Right ventricle myocardium inferior (tissue), 1 donor: ENCODE measurements at places on chromosomes 1 and 21. TPM values are rescaled to one million over a fixed set of nuclear protein-coding genes. Genes with fewer than 3 reads are reported as not detected.
A peak's percentile ranks its signal among the peaks of the same experiment; 100 is the strongest.

DNA sequence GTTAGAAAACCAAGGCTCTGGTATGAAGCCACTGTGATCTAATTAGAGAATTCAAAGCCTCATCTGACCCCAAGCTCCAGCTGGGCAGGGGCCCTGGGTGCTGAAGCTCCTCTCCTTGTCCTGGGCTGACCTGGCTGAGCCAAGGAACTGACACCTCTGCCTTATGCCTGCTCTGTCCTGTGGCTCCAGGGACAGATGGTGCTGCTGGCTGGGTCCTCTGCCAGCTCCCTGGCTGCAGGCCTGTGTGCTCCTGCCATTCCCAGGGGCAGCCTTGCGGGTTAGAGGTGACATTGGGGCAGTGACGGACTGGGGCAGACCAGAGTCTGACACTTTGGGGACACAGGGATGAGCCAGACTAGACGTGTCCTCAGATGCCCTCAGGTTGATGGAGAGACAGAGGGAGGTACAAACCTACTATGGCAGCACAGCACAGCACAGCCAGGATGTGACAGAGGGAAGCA lies 11.8 kb downstream of the ACOT11 start:
- peak; percentile 85 for DNase-seq

- DNase-seq = no peak
Measured at GRCh38 chr1:183048087-183049085, 25.2 kb downstream of the LAMC1 start.

- DNase-seq = no peak
Measured at GRCh38 chr1:44405798-44406736, 1.0 kb downstream of the RNF220 start.

- no peak for DNase-seq
Measured at GRCh38 chr1:179883745-179884138, 1.7 kb downstream of the TOR1AIP1 start.

DNA sequence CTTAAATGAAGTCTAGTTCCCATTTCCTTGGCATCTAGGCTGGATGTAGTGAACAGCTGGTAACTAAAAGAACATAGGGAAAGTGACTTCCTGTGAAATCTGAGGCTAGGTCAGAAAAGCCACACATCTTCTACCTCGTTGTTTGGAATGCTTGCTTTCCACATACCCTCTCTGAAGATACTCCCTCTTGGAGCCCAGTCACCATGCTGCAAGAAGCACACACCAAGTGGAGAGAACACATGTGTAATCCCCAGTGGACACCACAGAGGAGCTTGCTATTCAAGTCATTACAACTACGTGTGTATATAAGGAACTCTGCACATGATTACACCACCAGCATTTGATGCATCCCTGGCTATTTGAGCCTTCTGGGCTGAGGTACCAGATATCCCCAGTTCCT lies 125.9 kb downstream of the RGS21 start:
- no peak for DNase-seq

- DNase-seq = no peak
Measured at GRCh38 chr1:245248231-245248731, 93.5 kb downstream of the KIF26B start.

The MCOLN2 gene
- total RNA-seq = 0.19 TPM

The CR1L gene
- not detected for total RNA-seq

The CFHR5 gene
- total RNA-seq = not detected
